ENCODE measurements at places on chromosomes 2 and 18.

- no peak for DNase-seq
Measured at GRCh38 chr18:32242395-32242794, 52.6 kb downstream of the MEP1B start.

DNA sequence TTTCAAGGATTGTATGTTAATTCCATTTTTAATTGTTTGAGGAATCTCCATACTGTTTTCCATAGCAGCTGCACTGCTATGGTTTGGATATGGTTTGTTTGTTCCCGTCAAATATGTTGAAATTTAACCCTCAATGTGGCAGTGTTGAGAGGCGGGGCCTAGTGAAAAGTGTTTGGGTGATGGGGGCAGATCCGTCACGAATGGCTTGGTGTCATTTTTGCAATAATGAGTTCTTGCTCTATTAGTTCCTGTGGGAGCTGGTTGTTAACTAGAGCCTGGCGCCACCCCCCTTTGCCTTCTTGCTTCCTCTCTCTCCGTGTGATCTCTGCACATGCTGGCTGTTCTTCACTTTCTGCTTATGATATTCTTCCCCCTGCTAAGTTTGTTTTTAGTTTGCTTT lies 71.4 kb upstream of the LDLRAD4 start:
- DNase-seq, result no peak

- no peak for DNase-seq
Measured at GRCh38 chr18:13139885-13140450, 78.6 kb upstream of the LDLRAD4 start.

- DNase-seq, result no peak
Measured at GRCh38 chr18:74367905-74368304, 52.3 kb downstream of the C18orf63 start.

DNA sequence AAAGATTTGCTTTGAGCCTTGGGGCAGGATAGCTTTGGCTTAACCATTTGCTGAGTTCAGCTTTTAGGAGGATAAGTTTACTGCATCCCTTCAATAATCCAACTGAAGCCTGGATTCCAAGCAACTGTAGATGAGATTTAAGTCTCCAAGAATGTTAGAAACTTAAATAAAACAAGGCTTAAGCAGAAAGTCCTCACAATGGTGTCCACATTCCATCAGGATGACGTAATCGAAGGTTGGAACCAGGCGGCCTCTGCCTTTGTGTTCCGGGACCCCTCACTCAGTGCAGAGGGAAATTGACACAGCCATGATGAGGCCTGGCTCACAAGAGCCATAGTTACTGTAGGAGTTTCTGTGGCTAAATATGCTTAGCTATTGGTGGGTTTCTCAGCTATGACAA lies 260.4 kb downstream of the LPIN1 start:
- DNase-seq, result no peak

DNA sequence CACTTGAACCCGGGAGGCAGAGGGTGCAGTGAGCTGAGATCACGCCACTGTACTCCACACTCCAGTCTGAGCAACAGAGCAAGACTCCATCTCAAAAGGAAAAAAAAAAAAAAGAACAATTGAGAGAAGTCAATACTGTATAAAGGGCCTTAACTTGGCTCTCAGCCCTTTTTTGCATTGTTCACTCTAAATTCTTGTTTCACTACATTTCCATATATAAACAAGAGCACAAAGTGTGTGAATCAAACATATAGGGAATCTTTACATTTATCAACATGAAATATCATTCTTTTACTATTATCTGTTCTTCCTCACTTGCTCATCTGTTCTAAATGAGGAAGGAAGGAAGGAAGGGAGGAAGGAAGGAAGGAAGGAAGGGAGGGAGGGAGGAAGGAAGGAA lies 90.8 kb downstream of the AP1S3 start:
- no peak for DNase-seq
